ENCODE measurements at places on chromosomes 16 and 17.

GRCh38 chr16:80084614-80085013 lies 456.2 kb upstream of the DYNLRB2 start:
- H3K36me3 ChIP-seq = no peaks in the 10 kb centered on the region
- H3K4me1 ChIP-seq = no peaks in the 10 kb centered on the region
- H3K27ac ChIP-seq = no peak overlapping the region
- peak; percentile 28 for DNase-seq
- no peak overlapping the region for H3K4me3 ChIP-seq
- H3K27me3 ChIP-seq = peaks cover 6% of the 10 kb centered on the region

- H3K27me3 ChIP-seq = peaks cover 21% of the 10 kb centered on the region
- peak overlapping the region; percentile 71 for H3K4me3 ChIP-seq
- no peak for DNase-seq
Observed at GRCh38 chr16:3026609-3027488, 3.0 kb downstream of the THOC6 start.

DNA sequence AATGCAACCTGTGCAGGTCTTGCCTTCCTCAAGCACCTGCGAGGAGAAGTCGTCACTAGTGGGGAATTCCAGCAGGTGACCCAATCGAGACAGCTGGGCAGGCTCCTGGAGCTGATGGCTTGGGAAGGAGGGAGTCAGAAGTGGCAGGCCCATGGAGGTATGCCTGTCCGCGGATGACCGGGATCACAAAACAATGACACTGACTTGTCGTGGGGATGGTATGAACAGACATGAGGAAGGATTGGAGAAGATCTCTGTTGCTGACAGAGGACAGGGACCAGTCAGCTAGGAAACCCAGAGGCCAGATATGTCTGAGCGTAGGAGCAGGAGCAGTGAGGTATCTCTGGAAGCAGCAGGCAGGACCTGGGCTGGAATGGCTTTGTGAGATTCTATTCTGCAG lies 233.3 kb downstream of the SOX9 start:
- peaks cover 8% of the 10 kb centered on the region for H3K4me1 ChIP-seq
- no peak overlapping the region for H3K4me3 ChIP-seq
- H3K36me3 ChIP-seq = no peaks in the 10 kb centered on the region
- H3K27ac ChIP-seq = no peak overlapping the region
- no peaks in the 10 kb centered on the region for H3K27me3 ChIP-seq

GRCh38 chr17:75909812-75910274 lies 5.2 kb upstream of the MRPL38 start:
- no peaks in the 10 kb centered on the region for H3K4me1 ChIP-seq
- DNase-seq = no peak
- H3K27me3 ChIP-seq = no peaks in the 10 kb centered on the region
- H3K36me3 ChIP-seq = no peaks in the 10 kb centered on the region

DNA sequence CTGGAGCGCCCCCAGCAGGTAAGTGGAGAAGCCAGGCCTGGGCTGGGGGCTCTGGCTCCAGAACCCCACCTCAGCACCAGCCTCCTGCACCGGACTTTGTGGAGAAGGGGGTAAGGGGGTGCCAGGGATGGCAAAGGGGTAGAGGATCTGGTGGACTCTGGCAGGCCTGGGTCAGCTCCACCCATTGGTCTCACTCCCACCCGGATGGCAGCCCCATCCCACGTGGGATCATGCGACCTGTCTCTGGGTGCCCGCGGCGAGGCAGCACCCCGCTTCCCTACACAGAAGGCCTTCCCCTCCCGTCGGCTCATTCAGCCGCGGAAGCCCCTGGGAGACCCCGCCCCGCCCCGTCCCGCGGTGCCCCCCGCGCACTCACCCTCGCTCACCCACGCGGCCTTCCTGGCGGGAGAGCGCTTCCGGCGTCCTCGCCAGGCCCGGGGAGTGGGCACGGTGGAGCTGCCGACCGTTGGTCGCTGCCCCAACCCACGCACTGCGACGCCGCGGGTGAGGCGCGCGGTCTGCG lies 498 bp upstream of the PLEKHG4 start:
- H3K27ac ChIP-seq = no peak overlapping the region
- DNase-seq = no peak
- no peaks in the 10 kb centered on the region for H3K27me3 ChIP-seq
- no peaks in the 10 kb centered on the region for H3K36me3 ChIP-seq
- no peaks in the 10 kb centered on the region for H3K4me1 ChIP-seq

DNA sequence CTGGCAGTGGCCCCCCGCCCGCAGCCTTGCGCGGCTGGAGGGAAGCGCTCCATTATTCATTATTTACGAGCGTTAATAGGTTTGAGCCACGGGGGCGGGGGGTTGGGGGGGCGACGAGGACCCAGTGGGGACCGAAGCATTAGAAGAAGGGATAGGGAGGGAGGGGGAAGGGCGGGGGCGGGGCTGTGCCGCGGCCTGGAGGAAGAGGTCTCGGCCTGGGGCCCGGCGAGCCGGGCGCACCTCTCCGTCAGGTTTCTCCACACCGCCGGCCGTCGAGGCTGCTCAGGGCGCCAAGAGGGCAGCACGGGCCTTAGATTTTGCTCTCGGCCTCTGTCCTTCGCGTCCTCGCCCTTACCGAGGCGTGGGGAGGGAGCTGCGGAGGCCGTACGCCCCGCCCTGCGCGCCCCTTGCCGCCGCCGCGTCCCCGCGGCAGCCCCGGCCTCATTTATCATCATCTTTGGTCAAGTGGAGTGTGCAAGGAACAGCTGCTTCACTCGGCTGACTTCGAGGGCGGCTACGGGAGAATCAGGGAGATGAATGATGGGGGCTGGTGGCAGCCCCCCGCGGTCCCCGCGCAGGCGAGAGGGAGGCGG lies 54.2 kb downstream of the SREBF1 start:
- peaks cover 62% of the 10 kb centered on the region for H3K4me1 ChIP-seq
- DNase-seq = peak; percentile 28
- H3K27ac ChIP-seq = no peak overlapping the region
- peak overlapping the region; percentile 67 for H3K4me3 ChIP-seq
- H3K36me3 ChIP-seq = no peaks in the 10 kb centered on the region

GRCh38 chr16:30136971-30137605 lies 14.1 kb upstream of the MAPK3 start:
- H3K27me3 ChIP-seq = no peaks in the 10 kb centered on the region
- DNase-seq = no peak
- no peaks in the 10 kb centered on the region for H3K36me3 ChIP-seq
- peaks cover 12% of the 10 kb centered on the region for H3K4me1 ChIP-seq

GRCh38 chr17:82383411-82383810 lies 11.8 kb downstream of the UTS2R start:
- no peak overlapping the region for H3K27ac ChIP-seq
- DNase-seq = no peak
- peaks cover 5% of the 10 kb centered on the region for H3K4me1 ChIP-seq

- no peak overlapping the region for H3K27ac ChIP-seq
- no peak for DNase-seq
- H3K27me3 ChIP-seq = no peaks in the 10 kb centered on the region
- no peaks in the 10 kb centered on the region for H3K36me3 ChIP-seq
- H3K4me3 ChIP-seq = no peak overlapping the region
Observed at GRCh38 chr16:81734632-81735434, 44.3 kb upstream of the PLCG2 start.

GRCh38 chr16:47724115-47724785 lies 263.1 kb downstream of the PHKB start:
- no peaks in the 10 kb centered on the region for H3K36me3 ChIP-seq
- H3K27ac ChIP-seq = no peak overlapping the region
- no peak for DNase-seq
- peaks cover 13% of the 10 kb centered on the region for H3K4me1 ChIP-seq

DNA sequence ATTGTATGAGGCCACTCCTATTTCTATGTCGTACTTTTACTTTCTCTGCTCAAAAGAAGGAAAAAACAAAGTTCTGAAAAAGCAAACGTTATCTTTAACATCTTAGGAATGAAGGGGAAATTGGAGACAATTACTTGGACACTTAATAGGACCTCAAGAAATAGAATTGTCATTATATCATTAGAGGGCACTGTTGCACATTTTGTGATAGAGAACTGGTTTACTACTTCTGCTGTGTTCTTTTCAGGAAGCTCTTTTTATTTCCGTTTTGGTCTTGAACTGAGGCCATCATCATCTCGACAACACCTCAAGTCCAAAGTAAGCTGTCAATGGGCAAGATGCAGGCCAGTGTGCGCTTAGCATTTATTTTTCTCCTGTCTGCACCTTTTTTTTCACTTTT lies 14.6 kb downstream of the COG4 start:
- H3K27me3 ChIP-seq = no peaks in the 10 kb centered on the region
- H3K4me1 ChIP-seq = no peaks in the 10 kb centered on the region
- DNase-seq = no peak
- peaks cover 4% of the 10 kb centered on the region for H3K36me3 ChIP-seq
- H3K4me3 ChIP-seq = no peak overlapping the region

DNA sequence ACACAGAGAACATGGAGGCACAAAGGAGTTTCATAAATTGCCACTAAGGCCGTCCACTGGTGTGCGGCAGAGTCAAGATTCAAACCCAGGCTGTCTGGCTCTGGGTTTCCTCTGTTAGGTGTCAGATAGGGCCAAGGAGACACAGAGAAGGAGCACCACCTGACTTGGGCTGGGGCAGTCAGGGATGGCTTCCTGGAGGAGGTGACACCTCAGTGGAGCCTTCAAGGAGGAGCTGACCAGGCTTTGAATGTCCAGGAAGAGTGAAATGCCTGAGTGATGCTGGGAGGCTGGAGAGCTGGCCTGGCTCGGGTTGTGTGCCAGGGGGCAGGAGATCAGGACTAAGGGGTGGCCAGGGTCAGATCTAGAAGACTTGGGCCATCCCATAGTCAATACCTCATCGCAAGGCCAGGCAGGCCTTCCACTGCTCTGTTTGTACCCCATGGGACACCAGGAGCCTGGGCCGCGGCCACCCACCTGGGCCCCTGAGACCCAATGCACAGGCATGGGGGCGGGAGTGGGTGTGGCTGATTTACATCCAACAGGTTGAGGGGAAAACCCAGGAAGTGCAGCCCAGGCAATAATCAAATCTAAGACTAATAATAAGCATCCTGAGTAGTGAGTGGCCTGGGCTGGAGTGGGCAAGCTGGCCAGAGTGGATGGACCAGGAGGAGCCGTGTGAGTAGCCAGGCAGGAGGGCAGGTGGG lies 73.7 kb downstream of the USP22 start:
- no peak for DNase-seq
- H3K36me3 ChIP-seq = peaks cover 25% of the 10 kb centered on the region
- H3K4me1 ChIP-seq = peaks cover 39% of the 10 kb centered on the region
- H3K27ac ChIP-seq = no peak overlapping the region

GRCh38 chr17:57201481-57201880 lies 54.8 kb upstream of the MSI2 start:
- no peaks in the 10 kb centered on the region for H3K36me3 ChIP-seq
- no peak overlapping the region for H3K27ac ChIP-seq
- no peak for DNase-seq
- no peaks in the 10 kb centered on the region for H3K4me1 ChIP-seq
- H3K27me3 ChIP-seq = no peaks in the 10 kb centered on the region
- no peak overlapping the region for H3K4me3 ChIP-seq

Data from neural crest cell (in vitro differentiated cells).